Stimulated activated CD8-positive, alpha-beta memory T cell treated with anti-CD3 and anti-CD28 coated beads, Interleukin-2, amount 100 ng/mL, for 1 hour (primary cell): ENCODE measurements at places on chromosomes 3 and 15.

- DNase-seq = no peak
Observed at GRCh38 chr15:57657619-57658018, 48.9 kb upstream of the POLR2M start.

GRCh38 chr3:46990573-46991374, 11.3 kb downstream of the NBEAL2 start:
- no peak for DNase-seq

DNA sequence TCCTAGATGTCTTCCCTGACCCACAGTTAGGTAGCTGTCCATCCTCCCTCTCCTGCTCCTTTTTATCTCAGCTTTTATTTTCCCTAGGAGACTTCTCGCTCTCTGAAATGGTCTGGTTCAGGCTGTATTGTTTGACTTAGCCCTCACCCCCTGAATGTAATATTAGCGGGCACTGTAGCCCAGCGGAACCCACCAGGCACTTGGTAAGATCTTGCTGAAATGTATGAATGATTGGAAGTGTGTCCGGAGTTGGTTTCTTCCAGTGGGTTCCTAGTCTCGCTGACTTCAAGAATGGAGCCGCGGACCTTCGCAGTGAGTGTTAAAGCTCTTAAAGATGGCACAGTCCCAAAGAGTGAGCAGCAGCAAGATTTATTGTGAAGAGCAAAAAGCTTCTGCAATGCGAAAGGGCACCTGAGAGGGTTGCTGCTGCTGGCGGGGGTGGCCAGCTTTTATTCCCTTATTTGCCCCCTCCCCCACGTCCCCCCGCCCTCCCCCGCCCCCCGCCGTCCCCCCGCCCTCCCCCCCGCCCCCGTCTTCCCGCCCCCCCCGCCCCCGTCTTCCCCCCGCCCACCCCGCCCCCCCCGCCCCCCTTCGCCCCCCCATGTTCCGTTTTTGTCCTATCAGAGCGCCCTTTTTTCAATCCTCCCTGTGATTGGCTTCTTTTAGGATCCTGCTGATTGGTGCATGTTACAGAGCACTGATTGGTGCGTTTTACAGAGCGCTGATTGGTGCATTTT, 694 bp upstream of the EEFSEC start:
- no peak for DNase-seq

DNA sequence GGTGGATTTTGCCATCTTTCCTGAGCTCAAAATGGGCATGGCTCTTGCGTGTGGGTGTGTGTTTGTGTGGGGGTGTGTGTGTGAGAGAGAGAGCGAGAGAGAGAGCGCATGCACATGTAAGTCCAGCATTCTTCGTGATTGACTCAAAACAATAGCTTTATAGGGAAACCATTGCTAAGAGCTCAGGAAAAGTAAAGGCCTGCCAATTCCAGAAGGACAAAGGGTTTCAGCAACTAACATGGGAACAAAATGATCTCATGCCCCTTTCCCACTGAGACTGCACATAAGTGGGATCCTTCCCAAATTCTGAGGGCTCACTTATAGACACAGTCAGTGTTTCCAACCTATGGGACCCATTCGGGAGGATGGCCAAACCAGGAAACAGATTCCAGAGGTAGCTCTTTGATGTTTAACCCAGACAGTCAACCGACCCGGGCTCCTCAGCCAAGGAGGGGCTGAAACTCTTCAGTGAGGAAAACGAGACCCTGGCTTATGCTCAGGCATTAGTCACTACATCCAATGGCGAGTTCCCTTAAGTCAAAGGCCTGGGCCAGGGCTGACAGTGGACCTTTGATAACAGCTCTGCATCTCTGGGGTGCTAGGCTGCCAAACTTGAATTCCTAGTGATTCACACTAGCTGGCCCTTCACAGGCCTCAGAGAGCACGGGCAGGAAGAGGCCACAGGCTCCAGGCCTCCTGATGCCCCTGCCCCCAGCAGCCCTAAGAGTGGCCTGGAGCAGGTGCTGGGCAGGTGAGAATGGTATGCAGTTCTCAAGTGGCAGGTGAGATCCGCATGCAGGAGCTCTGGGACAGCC, 305.0 kb upstream of the C2CD4B start:
- DNase-seq = no peak

DNA sequence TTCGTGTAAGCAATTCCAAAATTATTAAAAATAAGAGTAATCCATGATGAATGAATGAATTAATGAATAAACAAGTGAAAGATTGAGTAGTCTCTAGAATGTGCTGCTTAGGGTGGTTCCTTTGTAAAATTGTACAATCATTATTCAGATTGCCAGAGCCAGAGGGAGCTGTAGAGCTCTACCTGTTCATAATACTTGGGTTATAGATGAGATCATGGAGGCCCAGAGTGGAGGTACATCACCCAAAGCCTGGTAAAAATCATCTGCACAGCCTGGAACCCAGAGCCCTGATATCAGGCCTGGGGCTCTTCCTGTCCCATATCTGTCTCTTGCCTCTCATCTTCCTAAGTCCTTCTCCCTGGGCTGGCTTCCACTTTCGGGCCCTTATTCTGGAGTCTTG, 297.2 kb downstream of the RPLP1 start:
- DNase-seq = no peak

DNA sequence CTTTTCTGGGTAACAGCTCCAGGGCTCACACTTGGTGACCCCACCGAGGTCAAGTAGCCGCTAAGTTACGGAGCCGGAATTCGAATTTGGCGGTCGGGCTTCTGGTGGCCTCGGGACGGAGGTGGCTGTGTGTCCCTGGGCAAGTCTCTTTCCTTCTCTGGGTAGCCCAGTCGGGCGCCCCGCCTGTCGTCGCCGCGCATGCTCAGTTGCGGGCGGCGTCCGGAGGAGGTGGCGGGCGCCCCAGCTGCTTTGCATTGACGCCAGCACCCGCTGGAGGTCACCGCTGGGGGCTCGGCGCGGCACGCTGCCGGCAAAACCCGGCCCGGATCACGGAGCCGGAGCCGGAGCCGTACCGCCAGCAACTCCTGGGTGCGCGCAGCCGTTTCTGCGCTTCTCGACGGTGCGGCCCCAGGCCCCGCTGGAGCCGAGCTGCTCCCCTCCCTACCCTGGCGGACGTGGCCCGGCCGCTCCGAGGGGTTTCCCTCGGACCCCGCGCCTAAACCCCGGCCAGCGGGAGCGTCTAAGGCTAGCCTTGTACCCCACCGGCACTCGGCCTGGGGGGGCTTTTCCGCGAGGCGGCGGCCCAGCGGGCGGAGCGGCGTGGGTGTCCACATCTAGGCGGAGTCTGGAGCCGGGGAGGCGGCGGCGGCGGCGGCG, 474 bp upstream of the PDE8A start:
- DNase-seq = peak; percentile 92

- no peak for DNase-seq
Observed at GRCh38 chr3:126751611-126752302, 47.7 kb downstream of the CHCHD6 start.

DNA sequence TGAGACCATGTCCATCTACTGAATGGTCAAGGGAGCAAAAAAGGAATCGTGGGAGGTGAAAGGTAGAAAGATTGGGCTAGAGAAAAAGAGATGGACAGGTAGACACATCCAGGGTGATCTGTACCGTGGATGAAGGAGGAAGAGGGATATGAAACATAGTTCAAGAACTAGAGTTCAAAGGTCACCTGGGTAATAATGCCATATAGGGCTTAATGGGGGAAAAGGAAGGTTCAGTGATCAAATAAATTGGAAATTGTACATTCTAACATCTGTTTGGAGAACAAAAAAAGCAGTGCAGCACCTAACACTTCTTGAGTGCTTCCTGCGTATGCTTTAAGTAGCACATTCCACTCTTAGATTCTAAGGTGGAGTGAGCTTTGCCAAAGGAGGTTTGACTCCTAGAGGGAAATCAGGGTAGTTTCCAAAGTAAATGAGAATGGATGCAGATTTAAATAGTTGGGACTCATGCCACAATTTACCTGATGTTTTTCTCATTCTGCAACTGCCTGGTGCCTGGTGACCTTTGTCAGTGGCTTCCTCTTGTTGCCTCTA, 46.6 kb downstream of the MITF start:
- DNase-seq = no peak

- no peak for DNase-seq
Observed at GRCh38 chr15:99264125-99264524, 12.8 kb downstream of the LRRC28 start.

DNA sequence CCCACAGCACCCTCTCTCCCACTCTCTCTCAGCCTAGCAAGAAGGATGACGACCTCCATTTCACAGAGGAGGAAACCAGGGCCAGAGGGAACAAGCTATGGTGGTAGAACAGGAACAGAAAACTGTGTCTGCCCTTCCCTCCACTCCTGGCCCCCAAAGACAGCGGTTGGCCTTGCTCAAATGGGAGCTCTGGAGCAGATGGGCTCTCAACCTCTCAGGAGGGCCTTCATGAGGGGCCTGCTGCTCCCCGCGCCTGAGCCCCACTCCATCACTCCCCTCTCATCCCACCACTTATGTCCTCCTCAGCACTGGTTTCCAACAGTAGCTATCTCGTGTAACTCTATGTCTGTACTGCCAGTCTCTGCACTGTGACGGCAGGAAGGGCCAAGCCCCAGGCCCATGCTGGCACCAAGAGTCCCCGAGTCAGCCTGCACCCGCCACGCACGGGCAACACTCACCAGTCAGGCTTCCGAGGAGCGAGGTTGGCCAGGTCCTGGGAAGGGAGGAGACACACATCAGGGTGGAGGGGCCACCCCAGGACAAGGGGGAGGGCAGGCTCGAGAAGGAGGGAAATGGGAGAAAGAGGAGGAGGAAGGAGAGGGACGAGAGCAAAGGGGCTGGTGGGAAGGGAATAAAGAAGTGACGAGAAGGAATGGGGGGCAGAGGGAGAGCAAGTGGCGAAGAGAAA, 45.5 kb downstream of the PTH1R start:
- no peak for DNase-seq

- no peak for DNase-seq
Observed at GRCh38 chr3:190173426-190173825, 52.7 kb upstream of the P3H2 start.

DNA sequence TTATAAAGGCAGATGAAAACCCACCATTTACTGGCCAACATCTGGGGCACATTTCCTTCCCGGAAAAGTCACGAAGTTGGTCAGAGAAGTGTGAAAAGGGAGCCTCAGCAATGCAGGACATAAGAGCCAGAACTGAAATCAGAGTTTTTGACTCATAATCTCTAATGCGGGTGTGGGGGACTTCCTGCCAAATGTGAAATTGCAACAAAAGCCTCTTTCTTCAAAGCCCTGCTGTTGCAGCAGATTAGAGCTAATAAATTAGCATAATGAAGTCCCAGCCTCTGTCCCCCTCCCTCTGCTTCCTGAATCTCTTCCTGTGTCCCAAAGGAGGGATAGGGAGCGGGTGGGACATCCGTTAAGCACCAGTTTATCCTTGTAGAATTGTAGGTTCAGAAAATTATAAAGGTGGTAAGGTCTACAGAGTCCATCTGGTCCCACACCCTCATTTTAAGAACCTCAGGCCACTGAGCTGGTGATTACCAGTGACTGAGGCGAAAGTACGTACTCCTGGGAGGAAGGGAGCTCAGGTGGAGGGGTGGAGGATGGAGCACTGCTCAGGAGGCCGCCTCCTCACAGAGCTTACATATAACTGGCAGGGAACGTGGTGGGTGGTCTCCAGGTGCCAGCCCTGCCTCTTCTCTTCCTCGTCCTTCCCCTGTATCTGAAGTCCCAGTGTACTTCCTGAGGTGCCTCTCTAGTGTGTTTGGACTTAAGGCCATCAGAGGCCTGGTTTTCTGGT, 35.0 kb downstream of the ST6GAL1 start:
- no peak for DNase-seq

- no peak for DNase-seq
Observed at GRCh38 chr15:41892621-41893421, 1.0 kb downstream of the SPTBN5 start.

GRCh38 chr15:48644827-48645557, 517 bp downstream of the FBN1 start:
- DNase-seq = no peak

DNA sequence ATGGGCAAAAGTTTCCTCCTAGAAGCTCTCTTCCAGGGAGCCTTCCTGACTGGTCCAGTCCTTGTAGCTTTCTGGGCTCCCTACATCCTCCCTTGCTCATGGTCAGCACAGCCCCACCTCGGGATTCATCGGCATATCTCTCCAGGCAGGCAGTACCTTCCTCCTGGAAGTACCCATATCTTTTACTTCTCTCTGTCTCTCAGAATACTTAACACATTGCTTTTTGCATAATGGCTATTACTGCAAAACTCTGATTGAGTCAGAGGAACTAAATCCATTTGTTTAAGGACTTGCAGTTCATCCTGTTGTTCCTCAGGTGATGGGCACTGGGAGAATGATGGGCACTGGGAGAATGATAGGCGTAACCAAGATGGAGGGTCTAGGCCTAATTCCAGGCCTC, 13.8 kb upstream of the ZBTB38 start:
- DNase-seq = no peak

DNA sequence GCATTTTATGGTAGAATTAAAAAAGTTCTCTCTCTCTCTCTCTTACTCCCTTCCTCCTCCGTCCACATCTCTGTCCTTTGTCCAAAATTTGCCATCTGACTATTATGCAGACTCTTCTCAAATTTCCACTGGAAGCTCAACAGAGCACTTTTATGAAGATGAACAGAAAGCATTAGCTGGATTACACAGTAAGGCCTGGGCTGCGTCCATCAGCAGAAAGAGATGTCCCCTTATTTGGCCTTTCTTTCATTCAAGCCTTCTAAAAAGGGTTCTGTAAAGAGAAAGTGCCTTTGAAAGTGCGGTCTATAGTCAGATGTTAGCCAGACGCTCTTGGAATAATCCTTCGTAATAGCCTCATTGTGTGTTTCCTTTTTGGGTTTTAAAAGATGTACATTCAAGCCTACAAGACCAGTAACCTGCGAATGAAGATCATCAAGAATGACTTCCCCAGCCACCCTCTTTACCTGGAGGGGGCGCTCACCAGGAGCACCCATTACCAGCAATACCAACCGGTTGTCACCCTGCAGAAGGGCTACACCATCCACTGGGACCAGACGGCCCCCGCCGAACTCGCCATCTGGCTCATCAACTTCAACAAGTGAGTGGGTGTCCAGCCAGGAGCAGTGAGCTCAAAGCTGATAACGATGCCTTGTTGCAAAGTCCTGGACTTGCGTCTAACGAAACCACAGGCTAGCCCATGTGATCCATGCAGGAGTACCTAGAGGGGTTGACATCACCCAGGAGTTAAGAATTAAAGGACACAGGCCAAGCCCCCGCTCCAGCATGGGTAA, 53.1 kb downstream of the MESD start:
- no peak for DNase-seq

GRCh38 chr3:146594843-146595482, 10.2 kb downstream of the PLSCR5 start:
- DNase-seq = no peak

DNA sequence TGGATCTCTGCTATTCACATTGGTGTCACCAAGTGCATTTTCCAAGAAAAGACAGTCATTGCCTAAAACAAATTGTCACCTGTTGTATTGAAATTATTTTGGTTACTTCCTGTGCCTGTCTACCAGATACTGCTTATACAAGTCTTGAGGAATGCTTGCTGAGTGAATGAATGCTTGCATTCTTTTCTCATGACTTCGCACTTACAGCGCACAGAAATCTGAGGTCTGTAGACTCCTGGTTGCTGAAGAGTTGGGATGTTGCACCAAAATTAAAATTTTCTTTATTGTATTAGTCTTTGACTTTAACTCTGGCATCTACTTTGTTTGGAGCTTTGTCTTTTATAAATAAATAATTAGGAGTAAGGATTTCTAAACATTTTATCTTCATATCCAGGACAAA, 28.4 kb downstream of the SH3GL3 start:
- DNase-seq = no peak

- no peak for DNase-seq
Observed at GRCh38 chr3:72274493-72275330, 489.8 kb upstream of the PROK2 start.
